ENCODE measurements at places on chromosomes 12 and 14.

GRCh38 chr14:51094282-51094821, 553 bp downstream of the TRIM9 start:
- DNase-seq: no peak

DNA sequence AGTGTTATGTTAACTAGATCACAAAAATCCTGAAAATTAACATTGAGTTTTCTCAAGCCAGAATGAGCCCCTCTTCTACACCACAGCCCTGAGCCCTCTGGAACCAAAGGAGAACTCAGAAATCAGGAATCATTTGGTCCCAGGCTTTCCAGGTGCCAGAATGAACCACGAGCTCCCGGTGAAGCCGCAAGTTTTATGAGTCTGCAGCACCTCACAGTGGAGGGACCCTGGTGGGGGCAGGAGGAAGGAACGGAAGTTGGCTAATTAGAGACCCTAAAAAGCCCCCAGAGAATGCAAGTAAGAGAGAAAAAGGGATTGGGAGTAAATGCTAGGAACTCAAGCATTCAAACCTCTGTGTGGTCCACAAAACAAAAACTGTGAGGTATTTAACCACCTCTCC, 52.9 kb upstream of the BCL2L14 start:
- DNase-seq: no peak

DNA sequence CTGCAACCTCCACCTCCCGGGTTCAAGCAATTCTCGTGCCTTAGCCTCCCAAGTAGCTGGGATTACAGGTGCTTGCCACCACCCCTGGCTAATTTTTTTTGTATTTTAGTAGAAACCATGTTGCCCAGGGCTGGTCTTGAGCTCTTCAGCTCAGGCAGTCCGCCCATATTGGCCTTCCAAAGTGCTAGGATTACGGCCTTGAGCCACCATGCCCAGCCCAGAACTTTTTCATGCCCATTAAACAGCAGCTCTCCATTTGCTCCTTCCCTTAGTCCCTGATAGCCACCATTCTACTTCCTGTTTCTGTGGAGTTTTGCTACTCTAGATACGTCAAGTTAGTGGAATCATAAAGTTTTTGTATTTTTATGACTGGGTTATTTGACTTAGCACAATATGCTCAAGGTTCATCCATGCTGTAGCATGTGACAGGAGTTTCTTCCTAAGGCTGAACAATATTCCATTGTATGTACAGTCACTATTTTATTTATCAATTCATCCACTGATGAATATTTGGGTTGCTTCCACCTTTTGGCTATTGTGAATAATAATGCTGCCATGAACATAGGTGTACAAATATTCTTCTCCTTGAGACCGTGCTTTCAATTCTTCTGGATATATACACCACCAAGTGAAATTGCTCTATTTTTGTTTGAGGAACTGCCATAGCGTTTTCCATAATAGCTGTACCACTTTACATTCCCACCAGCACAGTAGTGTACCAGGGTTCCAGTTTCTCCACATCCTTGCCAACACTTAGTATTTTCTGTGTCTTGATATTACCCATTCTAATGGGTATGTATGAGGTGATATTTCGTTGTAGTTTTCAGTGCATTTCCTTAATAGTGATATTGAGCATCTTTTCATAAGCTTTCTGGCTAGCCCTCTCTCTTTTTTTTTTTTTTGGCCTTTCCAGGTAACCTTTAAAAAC, 15.0 kb downstream of the ATF1 start:
- no peak for DNase-seq

DNA sequence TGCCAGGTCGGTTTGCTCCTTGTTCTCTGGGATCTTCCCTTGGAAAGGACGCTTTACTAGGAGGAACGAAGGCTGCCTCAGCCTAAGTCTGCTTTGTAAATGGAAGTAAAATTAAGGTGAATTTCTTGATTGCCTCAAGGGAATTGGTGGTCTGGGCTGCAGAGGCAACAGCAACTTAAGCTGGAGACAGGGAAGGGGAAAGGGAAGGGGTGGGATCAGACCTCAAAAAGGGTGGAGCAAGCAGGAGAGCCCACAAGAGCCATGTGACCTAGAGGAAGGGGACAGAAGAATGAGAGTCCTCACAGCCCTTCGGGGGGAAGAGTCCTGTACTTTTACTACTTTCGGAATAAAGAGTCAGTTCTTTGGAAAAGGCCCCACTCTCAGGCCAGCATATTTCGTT, 147.9 kb downstream of the PPM1H start:
- DNase-seq: no peak

- no peak for DNase-seq
Observed at GRCh38 chr12:50203691-50204090, 36.5 kb upstream of the CERS5 start.

DNA sequence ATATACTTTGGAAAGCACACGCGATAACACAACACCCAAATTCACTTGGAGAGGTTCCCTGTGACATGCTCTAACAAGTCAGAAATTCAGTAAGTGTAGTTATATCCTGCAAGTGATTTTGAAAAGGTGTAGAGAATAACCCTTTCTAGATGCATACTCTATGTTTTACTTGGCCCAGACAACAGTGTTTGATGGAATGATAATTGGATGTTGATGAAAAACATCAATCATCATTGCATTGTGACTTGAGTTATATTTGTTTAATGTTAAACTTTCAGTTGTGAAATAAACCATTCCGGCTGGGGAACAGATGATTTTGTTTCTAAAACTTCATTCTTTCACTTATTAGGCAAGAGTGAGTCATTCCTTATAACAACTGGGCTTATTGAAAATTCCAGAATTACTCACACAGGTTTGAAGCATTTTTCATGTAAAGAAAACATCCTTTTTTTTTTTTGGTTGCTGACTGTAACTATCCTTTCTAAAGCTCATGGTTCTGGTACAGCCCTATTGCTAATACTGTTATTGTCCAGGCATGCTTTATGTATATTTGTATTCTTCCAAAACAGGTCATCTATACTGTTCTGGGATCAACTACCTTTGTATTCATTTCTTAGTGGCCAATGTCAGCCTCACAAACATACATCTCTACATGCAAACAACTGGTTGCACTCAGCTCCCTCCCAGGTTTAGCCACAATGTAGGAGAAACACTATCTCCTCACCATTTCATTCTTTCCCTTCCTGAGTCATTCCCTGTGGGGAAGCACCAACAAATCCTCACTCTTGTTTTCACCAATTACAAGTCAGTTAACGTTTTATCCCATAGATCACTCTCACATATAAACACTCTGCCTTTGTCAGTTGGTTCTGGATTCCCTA, 121.2 kb upstream of the LRIG3 start:
- DNase-seq: no peak

- DNase-seq: no peak
Observed at GRCh38 chr14:75793806-75794205, 132.8 kb downstream of the TTLL5 start.

GRCh38 chr14:44438936-44439335, 68.1 kb downstream of the FSCB start:
- no peak for DNase-seq

DNA sequence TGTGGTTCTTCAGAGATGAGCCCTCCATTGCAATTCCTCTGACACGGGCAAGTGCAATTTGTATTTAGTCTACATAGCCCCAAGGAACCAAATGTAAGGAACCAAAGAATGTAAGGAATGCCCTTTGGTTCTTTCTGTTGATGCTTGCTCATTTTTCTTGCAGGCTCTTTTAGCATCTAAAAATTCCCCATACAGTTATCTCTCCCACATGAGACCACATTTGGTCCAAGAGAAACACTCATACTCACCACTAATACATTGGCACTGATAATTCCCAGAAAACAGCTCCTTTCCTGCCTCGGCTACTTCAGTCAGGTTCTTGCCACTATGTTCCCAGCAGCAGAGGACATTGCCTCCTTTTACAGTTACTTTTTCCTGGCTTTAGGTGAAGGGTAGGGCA, 332.6 kb downstream of the AEBP2 start:
- no peak for DNase-seq

DNA sequence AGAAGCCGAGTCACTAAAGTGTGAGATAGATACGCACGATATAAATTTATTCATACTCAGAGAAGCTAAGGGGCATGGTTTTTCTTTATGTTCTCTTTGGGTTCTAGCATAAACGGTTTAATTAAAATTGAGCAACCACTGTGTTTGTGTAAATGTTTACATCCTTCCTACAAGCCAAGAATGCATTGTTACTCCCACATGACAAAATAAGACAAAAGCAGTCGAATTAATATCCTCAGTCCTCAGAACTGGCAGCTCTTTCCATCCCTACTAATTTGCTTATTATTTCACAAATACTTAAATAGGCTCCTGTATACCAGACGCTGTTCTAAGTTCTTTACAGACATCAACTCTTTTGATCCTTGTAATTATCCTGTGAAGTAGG, 32.0 kb downstream of the SSPN start:
- no peak for DNase-seq

DNA sequence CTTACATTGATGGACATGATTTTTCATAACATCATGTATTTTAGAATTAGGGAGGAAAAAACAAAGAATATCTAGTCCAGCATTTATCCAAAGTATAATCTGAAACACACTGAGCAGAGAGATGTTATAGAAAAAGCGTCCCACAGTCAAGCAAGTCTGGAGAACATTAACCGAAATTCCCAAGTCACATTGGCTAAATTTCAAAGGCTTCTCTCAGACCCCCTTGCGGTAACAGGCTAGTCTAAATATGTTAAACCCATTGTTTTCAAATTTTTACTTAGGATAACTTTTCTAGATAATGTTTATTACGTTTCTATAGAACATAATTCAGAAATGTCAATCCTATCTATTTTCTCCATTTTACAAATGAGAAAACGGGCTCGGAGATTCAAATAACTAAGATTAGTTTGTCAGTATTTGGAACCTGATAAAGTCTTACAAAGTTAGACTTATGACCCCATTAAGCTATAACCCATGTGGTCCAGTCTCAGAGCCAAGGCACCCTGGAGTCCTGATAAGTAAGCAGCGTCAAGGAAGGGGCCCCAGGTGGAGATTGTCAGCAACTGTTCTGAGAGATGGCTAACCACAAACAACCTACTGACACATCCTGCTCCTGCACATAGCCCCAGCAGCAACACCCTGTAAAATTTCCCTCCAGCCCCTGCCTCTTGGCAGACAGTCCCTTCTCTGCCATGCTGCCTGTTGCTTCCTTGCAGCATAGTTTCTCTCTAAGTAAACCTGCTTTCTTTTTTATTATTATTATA, 220.6 kb upstream of the TMEM260 start:
- no peak for DNase-seq

- no peak for DNase-seq
Observed at GRCh38 chr14:49918706-49919105, 25.8 kb downstream of the ARF6 start.

DNA sequence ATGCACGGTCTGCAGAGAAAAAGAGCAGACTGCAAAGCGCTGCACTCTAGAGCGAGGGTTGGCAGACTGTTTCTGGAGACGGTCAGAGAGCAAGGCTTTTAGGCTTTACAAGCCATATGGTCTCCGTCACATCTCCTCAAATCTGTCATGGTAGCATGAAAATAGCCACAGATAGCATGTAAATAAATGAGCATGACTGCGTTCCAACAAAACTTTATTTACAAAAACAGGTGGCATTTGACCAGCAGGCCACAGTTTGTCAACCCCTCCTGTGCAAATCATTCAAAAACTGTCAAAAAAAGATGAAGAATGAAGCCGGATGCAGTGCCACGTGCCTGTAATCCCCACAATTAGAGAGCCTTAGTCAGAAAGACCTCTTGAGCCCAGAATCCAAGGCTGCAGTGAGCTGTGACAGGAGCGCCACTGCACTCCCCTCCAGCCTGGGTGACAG, 18.9 kb downstream of the SYNE3 start:
- no peak for DNase-seq

GRCh38 chr12:51959211-51959610, 7.7 kb downstream of the ACVR1B start:
- DNase-seq: no peak

DNA sequence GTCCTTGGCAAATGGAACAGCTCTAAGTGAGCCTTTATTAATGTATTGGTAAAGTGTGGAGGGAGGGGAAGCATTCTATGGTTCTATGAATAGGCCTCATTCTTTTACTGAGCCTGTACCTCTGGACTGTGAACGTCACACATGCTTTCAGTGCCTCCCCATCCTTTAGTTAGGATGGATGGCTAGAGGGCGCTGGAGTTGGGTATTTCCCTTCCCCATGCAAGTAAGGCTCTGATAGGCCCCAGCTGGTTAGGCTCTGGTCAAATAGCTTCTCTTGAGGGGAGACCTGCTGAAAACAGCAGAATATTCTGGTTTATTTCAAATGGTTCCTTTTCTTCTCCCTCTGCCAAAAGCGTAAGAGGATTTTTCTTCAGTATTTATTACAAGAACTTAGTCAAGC, 860.9 kb upstream of the MDGA2 start:
- DNase-seq: no peak

DNA sequence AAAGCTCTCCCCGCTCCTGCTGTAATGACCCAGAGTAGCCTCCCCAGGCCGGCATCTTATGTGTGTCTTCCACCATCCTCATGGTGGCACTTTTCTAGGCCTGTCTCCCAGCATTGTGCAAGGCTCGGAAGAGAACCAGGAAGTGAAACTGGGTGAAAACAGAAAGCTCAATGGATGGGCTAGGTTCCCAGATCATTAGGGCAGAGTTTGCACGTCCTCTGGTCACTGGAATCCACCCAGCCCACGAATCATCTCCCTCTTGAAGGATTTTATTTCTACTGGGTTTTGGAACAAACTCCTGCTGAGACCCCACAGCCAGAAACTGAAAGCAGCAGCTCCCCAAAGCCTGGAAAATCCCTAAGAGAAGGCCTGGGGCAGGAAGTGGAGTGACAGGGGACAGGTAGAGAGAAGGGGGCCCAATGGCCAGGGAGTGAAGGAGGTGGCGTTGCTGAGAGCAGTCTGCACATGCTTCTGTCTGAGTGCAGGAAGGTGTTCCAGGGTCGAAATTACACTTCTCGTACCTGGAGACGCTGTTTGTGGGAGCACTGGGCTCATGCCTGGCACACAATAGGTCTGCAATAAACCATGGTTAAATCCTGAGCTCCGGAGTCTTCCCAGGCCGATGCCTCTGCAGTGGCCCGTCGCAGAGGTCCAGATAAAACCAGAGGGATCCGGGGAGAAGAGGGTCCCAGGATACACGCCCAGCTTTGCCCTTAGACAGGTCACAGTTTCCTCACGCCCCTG, 15.6 kb downstream of the ACVRL1 start:
- DNase-seq: no peak

- no peak for DNase-seq
Observed at GRCh38 chr12:49797449-49797776, 30.8 kb downstream of the NCKAP5L start.

DNA sequence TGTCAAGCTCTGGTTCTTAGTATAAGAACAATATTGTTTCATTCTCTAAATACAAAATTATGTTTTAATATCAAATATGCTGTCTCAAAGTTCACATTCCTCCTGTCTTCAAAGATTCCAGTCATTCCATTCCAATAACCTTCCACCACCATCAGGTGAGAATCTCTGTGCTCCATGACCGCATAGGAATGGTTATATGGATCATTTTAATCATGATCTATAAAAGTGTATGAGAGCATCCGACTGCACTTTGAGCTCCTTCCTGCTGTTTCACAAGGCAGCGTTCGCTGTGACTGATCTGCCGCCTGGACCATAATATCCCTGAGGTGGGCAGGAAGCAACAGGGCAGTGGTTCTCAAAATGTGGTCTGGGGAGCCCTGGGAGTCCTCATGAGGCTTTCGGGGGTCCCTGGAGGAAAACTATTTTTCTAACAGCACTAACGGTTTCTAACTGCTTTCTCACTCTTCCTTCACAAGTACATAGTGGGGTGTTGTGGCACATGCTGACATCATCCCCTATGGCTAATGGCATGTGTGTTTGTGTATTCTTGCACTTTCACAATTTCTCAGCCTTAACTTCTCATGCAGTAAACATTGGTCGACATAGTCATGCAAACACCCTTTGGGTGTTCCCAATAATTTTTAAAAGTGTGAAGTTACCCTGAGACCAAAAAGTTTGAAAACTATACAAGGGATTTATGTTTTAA, 137.4 kb downstream of the ANO2 start:
- DNase-seq: no peak

- DNase-seq: no peak
Observed at GRCh38 chr12:130988751-130989150, 35.0 kb downstream of the ADGRD1 start.
